ENCODE measurements at places on chromosomes 13 and 19.

DNA sequence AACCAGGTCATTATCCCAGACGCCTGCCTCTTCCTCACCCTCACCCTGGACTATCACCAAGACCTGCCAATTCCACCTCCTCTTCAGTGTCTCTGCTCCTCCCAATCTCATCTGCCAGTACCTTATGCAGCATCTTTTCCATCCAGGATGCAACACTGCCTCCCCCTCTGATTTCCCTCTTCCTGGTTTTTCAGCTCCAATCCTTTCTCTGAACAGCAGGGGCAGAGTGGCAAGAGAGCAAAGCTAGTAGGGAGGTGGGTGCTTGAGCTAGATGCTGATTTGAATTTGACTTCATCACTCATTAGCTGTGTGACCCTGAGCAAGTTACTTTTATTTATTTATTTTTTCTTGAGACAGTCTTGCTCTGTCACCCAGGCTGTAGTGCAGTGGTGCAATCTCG, 25.6 kb upstream of the CABP5 start:
- DNase-seq = no peak

DNA sequence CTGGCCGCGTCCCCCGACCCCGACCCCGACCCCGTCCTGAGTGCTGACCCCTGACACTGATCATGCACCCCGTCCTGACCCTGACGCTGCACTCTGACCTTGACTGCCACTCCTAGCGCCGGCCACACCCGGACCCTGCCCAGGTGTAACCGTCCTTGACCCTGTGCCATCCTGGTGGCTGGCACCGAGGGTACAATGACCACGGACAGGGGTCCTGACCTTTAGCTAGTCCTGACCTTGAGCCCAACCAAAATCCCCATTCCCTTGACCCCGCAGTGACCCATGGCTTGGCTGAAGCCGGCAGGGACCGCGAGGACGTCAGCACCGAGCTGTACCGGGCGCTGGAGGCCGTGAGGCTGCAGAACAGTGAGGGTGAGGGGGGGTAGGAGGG, 25.9 kb downstream of the CLEC4M start:
- no peak for DNase-seq

- DNase-seq = no peak
Measured at GRCh38 chr13:41774605-41775218, 186.2 kb downstream of the VWA8 start.

GRCh38 chr19:54475706-54476105, 2.6 kb upstream of the CDC42EP5 start:
- no peak for DNase-seq

DNA sequence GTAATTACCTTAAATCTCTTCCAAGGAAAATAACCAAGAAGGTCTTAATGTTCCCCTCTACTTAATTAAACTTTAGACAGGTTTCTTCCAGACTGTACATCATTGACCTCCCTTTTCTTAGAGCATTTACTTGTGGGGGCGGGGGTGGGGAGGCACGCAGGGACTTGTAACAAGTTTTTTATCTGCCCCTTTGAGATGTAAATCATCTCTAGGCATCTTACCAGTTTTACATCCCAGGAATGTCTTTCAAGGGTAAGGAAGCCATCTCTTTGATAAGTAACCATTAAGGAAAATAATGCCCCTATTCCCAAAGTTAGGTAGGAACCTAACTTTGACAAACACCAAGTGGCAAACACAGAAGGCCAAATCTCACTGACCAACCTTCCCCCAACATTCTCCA, 528.6 kb downstream of the SUCLA2 start:
- DNase-seq = no peak

- no peak for DNase-seq
Measured at GRCh38 chr13:42305503-42305902, 33.6 kb downstream of the AKAP11 start.

Measured in AG10803 (cell line).